ENCODE measurements at places on chromosomes 5 and 9. TPM values are rescaled to one million over a fixed set of nuclear protein-coding genes. Genes with fewer than 3 reads are reported as not detected.

The ZFP37 gene
- 1.7 TPM for polyA plus RNA-seq

The PCDHA9 gene
- 0.02 TPM for polyA plus RNA-seq

The NUTM2G gene
- polyA plus RNA-seq: not detected

The DYNC2I2 gene
- 10.9 TPM for polyA plus RNA-seq

The NMUR2 gene
- polyA plus RNA-seq: not detected

The AIF1L gene
- 0.31 TPM for polyA plus RNA-seq

The ST8SIA4 gene
- polyA plus RNA-seq: 0.02 TPM

The REEP2 gene
- 24.7 TPM for polyA plus RNA-seq

The EHMT1 gene
- 26.1 TPM for polyA plus RNA-seq

The DRD1 gene
- 0.11 TPM for polyA plus RNA-seq

The ZFAND5 gene
- 224 TPM for polyA plus RNA-seq

The SOX30 gene
- 0.09 TPM for polyA plus RNA-seq

The CA9 gene
- polyA plus RNA-seq: 1.3 TPM

Data from AG04450 (cell line).